ENCODE measurements at places on chromosomes 7 and 10.

- no peak for DNase-seq
Measured at GRCh38 chr10:116614796-116615195, 6.0 kb upstream of the PNLIPRP2 start.

- no peak for DNase-seq
Measured at GRCh38 chr10:90642650-90643049, 215.2 kb downstream of the HTR7 start.

DNA sequence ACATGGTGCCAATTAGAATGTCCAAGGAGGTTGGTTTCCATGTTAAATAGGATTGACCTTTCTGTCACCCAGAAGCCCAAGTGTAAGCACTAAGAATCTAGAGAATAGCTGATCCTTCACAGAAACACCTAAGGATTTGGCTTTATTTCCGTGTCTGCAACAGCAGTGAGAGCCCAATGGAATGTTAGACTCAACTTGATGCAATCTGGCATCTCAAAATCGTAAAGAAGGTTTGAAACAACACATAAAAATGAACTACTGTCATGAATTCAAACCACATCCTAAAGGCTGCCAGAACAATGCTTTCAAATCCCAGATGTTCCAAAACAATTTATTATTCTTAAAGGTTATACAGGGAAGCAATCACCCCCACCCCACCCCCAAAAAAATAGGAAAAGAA lies 18.6 kb downstream of the PPP1R3C start:
- no peak for DNase-seq

DNA sequence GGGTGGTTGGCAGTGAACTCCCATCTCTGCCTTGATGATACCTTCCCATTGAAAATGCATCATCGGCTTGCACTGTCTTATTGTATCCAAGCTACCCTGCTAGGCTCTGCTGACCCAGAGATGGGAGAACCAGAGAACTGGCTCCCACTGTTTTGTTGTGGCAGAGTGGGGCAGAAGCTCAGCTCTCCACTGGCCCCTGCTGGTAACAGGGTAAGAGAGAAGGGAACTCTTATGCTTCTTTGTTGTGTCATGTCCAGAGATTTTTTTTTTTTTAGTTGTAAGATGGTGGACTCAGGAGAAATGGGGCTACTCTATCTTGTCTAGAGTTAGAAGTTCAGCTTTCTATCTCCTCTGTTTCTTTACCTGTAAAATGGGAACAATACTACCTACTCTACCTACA lies 100.5 kb upstream of the SDK1 start:
- DNase-seq, result no peak

GRCh38 chr10:77475522-77475921 lies 162.1 kb downstream of the KCNMA1 start:
- no peak for DNase-seq

DNA sequence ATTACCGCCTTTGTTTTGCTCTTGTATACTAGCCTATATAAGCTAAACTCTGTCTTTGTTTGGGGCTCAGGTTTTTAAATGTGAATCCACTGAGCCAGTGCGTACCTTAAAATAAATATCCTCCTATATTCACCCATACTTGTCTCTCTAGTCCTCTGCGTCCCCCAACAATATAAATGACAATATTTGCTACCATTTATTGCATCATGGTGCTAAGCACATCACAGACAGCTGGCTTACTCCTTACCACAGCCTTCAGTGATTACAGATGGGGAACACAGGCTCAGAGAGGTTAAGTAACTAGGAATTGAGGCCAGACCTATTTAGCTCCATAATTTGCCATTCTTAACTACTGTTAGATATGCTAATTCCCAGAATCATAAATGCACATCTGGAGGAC lies 3.4 kb upstream of the ADCK2 start:
- DNase-seq, result no peak

DNA sequence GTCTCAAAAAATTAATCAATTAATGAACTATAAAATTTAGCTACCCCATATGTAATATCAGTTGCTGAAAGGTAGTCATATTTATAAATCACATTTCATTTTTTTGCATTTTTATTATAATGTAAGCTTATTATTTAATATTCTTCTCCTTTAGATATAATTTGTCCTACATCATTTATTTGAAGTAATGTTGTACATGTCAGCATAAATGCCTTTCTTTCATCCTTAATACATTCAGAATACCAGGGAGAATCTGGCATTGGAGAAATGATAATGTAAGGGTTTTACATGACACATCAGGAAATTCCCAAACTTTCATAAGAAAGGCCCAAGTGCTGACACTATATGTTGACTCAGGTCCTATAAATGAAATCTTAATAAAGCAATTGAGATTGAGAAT lies 742.1 kb downstream of the CNTNAP2 start:
- DNase-seq, result no peak

DNA sequence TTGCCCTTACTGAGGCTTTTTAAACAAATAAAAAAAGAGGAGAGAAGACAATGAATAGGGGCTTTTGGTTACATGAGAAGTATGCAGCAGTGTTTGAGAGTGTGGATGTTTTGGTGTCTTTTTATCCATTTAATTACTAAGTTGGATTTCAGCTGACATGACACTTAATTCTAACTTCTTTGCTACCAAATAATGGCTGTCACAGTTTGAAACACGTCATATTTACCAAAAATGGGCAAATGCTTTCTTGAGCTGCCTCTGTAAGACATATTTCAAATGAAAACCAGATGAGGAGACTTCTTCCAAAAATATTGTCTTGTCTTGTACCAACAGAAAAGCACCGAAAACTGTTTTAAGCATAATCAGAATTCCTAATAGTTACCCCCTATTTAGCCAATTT lies 4.0 kb downstream of the ABCB4 start:
- DNase-seq, result no peak

GRCh38 chr7:84701524-84702306 lies 485.1 kb downstream of the SEMA3D start:
- DNase-seq, result no peak
